ENCODE measurements at places on chromosomes 12 and 14. TPM values are rescaled to one million over a fixed set of nuclear protein-coding genes. Genes with fewer than 3 reads are reported as not detected.
A peak's percentile ranks its signal among the peaks of the same experiment; 100 is the strongest.

- no peak for DNase-seq
Measured at GRCh38 chr12:132196873-132197390, 52.7 kb downstream of the NOC4L start.

DNA sequence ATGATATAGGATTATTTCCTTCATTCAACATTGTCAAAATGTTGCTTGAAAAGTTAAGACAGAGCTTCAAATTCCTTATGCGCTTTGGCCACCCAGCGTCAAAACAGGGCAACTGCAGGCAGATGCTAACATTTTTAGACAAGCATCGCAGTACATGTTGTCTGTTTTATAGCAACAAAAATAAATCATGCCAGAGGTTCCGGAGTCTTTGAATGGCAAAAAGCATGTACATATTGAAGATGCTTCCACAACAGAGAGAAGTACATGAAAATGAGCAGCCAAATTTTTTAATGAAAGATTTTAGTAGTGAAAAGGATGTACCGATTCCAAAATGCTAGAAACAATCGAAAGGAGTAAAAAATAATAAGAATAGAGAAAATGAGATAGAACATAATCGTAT is 49.8 kb upstream of the USP15 start:
- DNase-seq, result peak; percentile 9

- no peak for DNase-seq
Measured at GRCh38 chr12:62676521-62677307, 210.1 kb downstream of the MON2 start.

DNA sequence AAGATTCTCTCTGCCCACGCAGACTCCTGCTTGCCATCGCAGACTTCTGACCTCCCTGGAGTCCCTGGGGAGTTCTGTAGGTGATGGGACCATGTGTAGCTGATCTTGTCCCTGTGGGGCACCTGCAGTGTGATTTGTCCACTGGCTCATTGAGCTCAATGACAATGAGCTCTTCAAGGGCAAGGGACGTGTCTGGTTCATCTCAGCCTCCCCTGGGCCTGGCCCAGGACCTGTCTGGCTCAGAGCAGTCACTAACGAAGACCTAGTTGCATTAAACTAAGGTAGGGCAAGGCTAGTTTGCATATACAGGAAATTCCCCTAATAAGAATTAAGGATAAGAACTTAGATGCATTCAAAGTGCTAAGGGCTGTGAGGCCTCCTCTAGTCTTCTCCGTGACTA is 245.5 kb upstream of the NOS1 start:
- no peak for DNase-seq

- DNase-seq, result no peak
Measured at GRCh38 chr12:131605304-131605829, 105.5 kb upstream of the SFSWAP start.

GRCh38 chr14:68340262-68340661 is 452.6 kb downstream of the ZFP36L1 start:
- no peak for DNase-seq

DNA sequence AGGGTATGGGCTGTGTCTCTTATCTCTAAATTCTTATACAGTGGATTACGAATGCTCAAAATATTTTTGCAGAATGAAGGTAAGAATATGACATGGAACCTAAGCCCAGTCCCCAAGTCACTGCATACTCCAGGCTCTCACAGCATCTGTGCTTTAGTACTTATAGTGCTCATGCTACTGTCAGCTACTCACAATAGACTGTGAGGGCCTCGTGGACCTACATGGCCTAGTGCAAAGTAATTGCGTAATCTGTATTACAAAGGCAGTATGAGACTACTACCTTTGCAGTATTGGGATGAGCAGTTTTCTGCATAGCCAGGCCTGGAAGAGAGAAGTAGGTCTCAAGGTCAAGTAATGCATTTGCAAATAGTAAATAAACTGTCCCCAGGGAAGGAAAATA is 27.9 kb downstream of the VWF start:
- no peak for DNase-seq

GRCh38 chr12:108964371-108965352 is 56.2 kb downstream of the SVOP start:
- no peak for DNase-seq

GRCh38 chr14:100732766-100733100 is 6.0 kb downstream of the DLK1 start:
- DNase-seq, result no peak

GRCh38 chr14:96792003-96792402 is 5.2 kb upstream of the VRK1 start:
- no peak for DNase-seq

GRCh38 chr12:6724409-6724797 is 557 bp downstream of the COPS7A start:
- DNase-seq, result no peak

DNA sequence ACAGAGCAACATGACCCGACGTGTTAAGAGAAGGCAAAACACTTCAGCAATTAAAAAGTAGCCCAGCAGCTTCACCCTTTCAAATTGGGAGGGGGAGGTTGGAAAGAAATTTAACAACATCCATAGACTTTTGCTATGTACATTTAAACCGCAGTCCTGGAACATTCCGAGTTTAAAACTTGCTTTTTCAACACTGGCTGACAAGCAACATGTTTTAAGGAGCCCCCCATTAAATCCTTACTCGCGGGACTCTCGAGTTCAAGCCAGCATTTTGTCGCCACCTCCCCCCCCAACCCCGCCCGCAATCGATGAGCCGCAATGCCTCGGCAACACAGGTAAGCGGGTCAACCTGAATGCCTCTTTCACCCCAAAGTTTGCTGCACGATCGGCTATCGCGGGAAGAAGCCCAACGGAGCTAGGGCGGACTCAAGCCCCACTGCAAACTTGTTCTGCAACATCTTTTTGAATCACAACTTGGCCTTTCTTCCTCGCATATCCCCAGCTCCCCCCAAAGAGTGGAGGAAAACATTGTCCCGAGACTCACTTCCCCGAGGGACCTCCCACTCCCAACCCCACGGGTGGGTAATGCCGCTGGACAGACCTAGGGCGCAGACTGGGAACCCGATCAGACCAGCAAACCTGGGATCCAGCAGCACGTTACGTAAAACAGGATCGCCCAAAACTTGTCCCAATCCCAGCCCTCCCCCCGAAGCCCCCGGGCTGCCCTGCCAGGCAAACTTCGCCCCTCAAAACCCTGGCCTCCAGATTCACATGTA is 777 bp downstream of the ZFP36L1 start:
- no peak for DNase-seq

GRCh38 chr14:105294142-105294597 is 6.6 kb downstream of the BRF1 start:
- DNase-seq, result peak; percentile 52

DNA sequence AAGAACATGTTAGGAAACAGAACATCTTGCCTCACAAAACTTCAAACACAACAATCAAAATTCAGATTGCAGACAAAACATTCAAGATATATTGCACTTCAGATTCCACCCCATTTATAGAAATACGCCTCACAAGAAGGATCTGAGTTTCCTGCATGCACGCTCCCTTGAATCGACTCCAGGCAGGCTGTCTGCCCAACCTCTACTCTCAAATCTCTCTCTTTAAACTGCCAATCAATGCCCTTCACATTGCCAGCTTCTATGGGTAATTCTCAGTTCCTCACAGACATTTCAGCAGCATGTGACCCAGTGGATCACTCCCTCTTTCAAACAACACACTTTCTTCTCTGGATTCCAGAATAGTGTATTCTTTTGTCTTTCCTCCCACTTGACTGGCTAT is 184.1 kb downstream of the PRKD1 start:
- peak; percentile 38 for DNase-seq

- DNase-seq, result no peak
Measured at GRCh38 chr12:4303750-4304149, 17.3 kb upstream of the TIGAR start.

GRCh38 chr12:104386461-104386860 is 70.3 kb upstream of the CHST11 start:
- no peak for DNase-seq

DNA sequence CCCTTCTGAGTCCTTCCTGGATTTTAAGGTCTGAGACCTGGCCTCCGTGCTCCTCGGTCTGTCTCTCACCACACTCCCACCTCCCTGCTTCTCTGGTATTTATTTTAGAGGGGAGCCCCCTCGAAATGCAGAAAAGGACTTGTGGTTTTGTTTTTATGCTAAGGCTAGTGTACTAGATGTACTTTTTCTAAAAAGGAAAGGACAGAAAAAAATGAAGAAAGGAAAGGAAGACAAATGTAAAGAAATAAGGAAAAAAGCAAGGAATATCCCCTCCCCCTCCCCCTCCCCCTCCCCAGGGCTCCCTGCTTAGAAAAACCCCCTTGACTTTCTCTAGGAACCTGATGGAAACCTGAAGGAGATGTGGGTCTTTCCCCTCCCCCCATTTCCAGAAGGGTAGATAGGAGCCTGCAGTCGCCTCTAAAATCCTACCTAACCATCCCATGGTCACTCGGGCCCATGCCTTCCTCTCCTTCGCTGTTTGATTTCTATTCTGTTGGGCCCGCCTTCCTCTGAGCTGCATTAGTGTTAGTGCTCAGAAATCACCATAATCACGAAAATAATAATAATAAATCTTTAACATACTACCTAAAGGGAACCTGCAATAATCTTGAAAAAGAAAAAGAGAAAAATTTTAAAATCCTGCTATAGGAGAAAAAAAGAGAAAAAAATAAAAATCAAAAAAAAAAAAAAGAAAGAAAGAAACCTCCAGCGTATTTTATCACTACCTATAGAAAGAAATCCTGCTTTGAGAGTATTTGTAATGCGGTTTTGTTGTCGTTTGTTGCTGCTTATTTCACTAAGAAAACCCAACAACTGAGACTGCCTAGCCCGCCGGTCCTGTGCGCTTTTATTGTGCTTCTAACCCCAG is 3.1 kb downstream of the HOXC8 start:
- no peak for DNase-seq

DNA sequence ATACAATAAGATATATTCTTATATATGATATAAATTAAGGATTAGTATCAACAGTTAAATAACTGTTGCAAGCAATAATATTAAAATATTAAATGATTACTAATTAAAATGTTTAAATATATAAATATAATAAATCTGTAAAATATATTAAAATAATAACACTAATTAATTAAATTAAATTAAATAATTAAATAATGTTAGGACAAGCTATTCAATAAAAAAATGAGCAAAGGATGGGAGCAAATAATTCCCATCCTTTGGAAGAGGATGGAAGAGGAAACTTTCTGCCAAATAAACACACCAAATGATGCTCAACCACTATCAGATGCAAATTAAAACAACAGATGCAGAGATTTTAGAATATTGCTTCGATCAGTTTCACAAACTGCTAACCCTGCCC is 39.4 kb upstream of the BMP4 start:
- no peak for DNase-seq

GRCh38 chr12:112685321-112685720 is 106.2 kb upstream of the RPH3A start:
- DNase-seq, result no peak

DNA sequence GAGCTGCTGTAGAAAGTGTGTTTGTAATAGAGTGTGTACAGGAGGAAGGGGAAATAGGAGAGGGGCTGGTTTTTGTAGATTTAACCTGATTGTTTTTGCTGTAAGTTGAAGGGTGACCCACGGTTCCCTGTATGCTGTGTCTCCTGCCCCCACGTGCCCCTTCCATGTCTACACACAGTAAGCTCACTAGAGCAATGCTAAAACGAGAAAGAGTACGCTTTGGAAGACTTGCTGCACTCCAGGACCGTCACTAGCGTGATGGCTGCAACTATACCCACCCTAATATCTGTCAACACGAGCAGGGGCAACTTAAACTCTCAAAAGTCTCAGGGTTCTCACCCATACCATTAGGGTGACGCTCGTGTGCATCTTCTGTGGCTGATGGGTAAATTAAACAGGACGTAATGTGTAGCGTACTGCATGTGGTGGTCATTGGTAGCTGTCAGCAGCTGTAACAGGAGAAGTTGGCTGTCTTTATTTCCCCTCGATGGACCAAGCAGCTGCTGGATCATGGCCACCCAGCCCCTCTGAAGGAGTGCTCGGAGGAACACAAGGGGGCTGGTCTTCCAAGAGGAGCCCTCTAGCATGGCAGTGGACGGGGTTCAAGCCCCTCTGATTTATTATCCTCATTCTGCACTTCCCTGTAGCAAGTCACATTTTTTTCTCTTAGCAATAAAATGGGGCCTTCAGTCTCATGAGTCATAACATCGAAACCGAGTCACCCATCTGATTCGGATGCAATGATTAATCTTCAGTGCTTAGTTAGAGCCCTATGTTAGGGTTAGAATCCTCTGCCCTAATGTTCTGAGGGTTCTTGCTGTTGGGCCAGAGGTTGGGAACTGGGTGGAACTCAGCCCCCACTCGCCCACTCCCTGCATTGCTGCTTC is 14.0 kb downstream of the CCND2 start:
- no peak for DNase-seq

DNA sequence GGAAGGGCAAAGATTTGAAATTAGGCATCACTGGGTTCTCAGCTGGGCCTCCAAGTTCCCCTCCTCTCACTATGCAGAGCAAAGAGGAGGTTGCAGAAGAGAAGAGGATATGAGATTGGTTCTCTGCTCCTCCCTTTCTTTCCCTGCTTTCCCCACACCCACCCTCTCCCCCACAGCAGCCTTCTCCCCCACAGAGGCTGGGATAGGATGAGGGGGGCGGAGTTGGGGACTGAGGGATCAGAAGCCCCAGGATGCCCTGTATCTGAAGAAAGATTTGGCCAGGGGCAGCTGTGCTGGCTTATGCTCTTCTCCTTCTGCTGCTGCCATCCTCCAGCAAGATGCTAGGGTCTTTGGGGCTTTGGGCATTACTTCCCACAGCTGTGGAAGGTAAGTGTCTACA is at the start of gene AMHR2:
AMHR2 (plus strand) TSS at position 259 of the 400 bp plus-strand sequence; CDS start at position 339, 80 bp downstream.
- no peak for DNase-seq

- peak; percentile 4 for DNase-seq
Measured at GRCh38 chr14:59585891-59586554, 9.4 kb upstream of the CCDC175 start.

GRCh38 chr12:5348491-5348890 is 83.4 kb upstream of the NTF3 start:
- DNase-seq, result no peak

Gene KICS2
- 13.5 TPM for total RNA-seq

Gene KRT75
- not detected for total RNA-seq

Gene ATG14
- 23.6 TPM for total RNA-seq

Gene DPY19L2
- total RNA-seq, result 22.9 TPM

Gene ITGA5
- 251 TPM for total RNA-seq

Gene TAS2R30
- 22.4 TPM for total RNA-seq

Gene PPP1R1A
- 2.9 TPM for total RNA-seq

Gene SIX6
- 1.2 TPM for total RNA-seq

Measured in umbilical cord (tissue), 2 donors.